ENCODE measurements at places on chromosomes 16 and 17.

DNA sequence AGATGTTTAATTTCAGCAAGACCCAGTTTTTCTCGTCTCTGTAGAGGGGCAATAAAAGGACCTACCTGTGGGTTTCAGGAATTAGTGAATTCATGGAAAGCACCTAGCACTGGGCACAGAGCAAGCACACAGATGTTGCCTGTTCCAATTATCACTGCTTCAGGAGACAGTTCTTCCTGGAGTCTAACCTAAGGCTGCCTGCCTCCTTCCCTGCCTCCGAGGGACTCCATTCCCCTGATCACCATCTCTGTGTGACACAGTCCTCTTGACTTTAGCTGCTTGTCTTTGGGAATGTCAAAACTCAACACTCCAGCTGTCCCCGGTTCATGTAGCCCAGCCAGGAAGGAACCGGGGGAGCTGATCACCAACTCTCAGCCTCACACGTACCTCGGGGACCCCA is 474.9 kb downstream of the SLC39A11 start:
- DNase-seq: no peak

DNA sequence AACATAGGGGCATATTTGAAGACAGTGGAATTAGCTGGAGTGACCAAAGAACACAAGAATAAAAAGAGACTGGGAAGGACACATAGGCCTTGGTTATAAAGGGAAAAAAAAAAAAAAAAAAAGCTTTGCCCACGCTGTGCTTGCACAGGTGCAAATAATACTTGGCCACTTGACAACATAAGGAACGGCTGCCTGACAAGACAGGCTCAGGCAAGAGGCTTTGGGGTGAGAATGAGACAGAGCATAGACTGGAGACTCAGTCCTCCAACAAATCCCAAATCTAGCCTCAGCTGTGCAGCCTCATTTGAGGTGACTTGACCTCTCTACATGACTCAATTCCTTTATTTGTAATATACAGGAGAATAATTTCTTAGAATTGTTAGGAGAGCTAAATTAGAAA is 332.8 kb upstream of the DYNLRB2 start:
- no peak for DNase-seq

DNA sequence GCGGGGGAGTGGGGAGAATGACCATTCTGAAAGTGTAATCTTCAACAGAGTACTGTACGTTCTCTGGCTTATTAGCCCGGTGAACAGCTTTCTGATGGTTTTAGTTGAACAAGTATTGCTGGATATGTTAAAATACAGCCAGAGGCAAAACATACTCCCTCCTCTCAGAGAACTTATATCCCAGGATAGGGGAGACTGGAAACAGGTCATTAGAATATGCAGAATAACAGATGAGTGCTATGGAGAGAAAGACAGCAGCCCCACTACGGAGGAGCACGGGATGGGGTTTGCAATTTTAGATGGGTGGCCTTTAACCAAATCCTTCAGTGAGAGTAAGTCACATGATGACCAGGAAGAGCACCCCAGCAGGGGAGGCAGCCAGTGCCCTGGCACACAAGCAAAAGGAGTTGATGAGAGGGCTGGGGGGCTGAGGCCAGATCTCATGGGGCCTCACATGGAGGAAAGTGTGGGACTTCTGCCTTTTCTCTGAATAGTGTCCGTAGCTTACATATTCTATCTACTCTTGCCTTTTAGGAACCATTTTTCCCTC is 43.1 kb upstream of the SEC14L1 start:
- no peak for DNase-seq

- no peak for DNase-seq
Observed at GRCh38 chr17:55545806-55546205, 34.6 kb upstream of the SMIM36 start.

GRCh38 chr16:65816556-65816955 is 549.9 kb upstream of the CDH5 start:
- DNase-seq: no peak

DNA sequence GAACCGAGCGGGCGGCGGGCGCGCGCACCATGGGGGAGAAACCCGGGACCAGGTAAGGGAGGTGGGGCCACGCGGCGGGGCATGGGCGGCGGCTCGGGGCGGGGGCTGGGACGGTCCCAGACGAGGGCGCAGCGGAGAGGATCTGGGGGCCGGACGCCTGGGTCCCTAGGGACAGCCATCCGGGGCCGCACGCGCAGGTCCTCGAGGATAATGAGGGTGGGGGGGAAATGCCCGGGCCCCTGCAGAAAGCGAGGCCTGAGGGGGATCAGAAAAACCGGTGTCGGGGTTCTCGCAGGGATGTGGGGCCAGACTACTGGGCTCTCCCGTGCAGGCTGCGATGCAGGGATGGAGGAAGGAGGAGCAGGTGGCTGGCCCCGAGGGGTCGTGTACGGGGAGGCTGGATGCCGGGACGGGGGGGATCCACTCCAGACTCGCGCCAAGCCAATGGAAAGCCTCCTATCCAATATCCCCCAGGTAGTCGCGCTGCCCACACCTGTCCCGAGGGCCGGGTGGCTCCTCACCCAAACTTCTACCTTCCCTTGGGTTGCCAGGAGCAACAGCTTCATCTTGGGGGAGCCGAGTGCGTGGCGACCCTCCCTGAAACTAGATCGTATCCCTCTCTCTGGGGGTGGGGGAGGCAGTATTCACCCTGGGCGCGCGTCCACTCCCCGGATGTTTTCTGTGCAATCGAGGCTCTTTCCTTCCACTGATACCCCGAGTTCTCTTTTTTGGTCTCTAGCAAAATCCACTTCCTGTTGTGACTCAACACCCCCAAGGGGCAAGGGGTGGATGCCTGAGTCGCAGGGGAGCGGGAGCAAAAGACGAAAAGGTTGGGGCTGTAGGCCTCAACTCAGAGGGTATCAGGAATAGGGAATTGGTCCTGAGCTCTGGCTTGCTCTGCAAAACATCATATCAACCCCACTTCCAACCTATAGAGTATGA is 532 bp downstream of the ARRB2 start:
- DNase-seq: peak; percentile 26

DNA sequence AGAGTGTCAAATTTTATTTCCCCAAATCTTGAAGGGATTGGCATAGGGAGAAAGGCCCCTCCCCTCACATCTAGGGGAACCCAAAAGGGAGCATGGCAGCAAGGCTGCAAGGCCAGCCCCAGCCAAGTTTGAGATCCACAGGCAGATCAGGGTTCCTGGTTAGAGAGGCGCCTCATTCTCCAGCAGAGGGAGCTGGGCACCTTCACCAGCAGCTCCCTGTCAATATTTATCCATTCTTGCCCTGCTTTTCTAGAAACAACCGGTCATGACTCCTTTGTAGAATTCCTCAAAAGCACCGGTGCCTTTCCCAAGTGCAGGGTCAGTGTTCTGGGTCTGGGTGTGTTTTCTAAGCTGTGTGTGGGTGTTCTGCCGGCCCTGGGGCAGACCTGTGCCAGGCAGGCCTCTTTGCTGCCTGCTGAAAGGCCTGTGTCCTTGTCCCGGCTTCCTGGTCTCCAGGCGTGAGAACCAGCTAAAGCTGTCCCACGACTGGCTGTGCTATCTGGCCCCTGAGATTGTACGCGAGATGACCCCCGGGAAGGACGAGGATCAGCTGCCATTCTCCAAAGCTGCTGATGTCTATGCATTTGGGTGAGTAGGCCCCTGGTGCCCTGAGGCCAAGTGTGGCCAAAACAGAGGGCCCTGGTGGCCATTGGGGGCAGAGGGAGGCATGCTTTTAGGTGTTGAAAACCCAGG is 21.2 kb upstream of the LGALS9 start:
- no peak for DNase-seq
